ENCODE measurements at places on chromosomes 6 and 20.

GRCh38 chr20:48716086-48716485 is 111.7 kb downstream of the PREX1 start:
- DNase-seq = no peak

GRCh38 chr6:123965894-123966293 is 162.2 kb downstream of the NKAIN2 start:
- DNase-seq = no peak

DNA sequence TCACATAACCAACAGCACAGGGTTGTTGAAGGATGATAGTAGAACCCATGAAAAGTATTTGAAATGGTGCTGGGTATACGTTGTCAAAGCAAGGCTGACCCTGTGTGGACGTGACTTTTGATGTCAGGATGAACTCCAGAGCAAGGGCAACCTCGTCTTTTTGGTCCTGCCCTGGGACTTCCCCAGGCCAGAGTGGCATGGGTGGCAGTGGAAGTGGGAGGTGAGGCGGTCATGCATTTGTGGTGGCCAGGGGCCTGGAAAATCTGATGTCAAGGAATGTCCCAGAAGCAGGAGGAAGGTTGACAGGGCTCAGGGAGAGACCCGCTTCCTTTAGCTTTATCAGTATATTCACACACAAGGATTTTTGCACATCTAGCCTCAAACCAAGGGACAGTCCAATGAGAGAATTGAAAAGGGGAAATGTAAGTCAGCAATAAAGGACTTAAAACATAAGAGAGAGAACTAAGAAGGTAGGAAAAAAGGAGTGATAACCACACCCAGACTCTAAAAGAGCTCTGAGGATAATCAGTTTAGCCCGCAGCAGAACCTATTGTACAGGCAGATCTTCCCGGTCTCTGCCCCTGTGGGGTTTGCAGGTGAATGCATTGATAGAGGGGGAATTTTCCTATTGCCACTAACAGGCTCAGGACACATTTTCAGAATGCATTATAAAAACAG is 98.8 kb upstream of the HDGFL1 start:
- DNase-seq = no peak

GRCh38 chr6:100336876-100337275 is 127.8 kb downstream of the SIM1 start:
- no peak for DNase-seq

DNA sequence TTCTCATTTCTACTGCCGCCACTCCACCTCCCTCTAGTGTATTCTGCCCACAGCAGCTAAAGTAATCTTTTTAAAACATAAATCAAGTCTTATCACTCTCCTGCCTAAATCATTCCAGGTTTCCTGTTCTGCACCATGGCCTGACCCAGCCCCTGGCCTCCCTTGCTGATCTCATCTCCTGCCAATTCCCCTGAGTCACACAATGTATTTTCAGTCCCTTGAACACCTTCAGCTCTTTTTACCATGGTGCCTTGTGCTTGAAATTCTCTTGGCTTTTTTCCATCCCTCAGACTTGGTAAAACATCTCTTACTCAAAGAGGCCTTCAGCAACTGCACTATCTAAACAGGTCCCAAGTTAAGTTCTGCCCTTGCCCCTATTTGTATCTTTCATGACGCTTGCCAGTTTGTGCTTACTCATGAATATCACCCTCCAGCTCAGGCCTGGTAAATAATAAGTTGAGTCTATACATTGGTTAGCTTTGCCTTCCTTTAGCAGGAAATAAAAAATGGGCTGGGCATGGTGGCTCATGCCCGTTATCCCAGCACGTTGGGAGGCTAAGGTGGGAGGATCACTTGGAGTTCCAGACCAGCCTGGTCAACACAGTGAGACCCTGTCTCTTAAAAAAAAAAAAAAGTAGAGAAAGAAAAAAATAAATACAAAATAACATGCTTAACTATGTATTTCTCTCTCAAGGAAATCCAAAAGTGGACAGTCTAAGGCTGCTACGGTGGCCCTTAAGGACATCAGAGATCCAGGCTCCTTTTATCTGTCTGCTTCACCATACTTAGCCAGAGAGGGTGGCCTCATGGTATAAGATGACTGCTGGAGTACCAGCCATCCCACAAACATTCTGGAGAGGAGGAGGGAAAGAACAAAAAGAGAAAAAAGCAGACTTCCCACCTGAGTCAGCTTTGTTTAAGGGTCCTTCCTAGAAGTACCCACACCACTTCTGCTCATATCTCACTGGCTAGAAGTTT is 62.2 kb downstream of the ARFGEF2 start:
- no peak for DNase-seq

GRCh38 chr6:10411131-10411970 is 3.5 kb downstream of the TFAP2A start:
- no peak for DNase-seq

DNA sequence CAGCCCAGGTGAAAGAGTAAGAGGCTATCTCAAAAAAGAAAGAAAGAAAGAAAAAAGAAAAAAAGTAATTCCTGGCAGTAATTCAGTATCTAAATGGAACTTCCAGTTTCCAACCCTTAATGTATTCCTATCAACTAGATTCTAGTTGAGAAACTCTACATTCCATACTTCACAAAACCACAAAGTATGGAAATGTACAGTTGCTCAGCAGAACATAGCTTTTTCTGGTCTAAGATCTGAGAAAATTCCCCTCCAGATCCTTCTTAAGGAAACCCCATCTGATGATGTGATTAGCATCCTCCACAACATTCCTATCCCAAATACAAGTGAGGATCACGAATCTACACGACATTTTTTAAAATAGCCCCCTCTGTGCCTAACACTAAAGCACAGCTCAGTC is 3.6 kb downstream of the ARMH2 start:
- no peak for DNase-seq

DNA sequence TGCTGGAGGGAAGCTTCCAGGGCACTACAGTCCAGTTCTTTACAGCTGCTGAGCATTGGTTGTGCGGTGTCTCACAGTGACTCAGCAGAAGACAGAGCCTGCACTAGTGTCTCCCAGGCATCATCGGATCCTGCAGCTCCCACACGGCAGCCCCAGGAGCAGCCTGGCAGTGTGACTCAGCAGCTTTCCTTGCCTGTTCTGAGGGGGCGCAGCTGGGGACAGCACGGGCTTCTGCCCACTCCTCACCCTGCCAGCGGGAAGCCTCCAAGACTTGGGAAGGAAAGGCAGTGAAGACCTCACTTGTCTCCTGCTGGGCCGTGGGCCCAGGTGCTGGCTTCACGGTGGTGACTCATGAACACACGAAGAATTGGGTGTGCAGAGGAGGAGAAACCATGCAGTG is 165.4 kb downstream of the SYNDIG1 start:
- DNase-seq = no peak

DNA sequence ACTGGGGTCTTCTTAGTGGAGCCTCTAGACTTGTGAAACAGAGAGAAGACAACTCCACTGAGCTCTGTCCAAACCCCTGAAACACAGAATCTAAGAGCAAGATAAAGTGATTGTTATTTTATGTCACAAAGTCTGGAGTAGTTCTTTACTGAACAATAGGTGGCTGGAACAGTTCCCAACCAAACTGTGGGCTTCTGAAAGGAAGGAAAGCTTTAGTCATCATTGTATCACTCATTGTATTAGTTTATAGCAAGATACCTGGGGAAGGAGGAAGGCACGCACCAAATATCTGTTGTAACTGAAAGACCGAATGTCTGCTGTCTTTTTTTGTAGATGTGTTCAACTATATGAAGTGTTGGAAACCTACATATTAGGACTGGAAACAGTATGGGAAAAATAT is 284.9 kb upstream of the TBX18 start:
- DNase-seq = no peak

GRCh38 chr6:27375613-27376079 is 12.9 kb upstream of the ZNF391 start:
- no peak for DNase-seq

- DNase-seq = no peak
These were observed 208.3 kb downstream of the TAF4 start for GRCh38 chr20:61857414-61857775.

DNA sequence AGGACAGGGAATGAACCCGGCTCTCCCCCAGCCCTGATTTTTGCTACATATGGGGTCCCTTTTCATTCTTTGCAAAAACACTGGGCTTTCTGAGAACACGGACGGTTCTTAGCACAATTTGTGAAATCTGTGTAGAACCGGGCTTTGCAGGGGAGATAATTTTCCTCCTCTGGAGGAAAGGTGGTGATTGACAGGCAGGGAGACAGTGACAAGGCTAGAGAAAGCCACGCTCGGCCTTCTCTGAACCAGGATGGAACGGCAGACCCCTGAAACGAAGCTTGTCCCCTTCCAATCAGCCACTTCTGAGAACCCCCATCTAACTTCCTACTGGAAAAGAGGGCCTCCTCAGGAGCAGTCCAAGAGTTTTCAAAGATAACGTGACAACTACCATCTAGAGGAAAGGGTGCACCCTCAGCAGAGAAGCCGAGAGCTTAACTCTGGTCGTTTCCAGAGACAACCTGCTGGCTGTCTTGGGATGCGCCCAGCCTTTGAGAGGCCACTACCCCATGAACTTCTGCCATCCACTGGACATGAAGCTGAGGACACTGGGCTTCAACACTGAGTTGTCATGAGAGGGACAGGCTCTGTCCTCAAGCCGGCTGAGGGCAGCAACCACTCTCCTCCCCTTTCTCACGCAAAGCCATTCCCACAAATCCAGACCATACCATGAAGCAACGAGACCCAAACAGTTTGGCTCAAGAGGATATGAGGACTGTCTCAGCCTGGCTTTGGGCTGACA is 28.8 kb upstream of the ZBP1 start:
- no peak for DNase-seq

DNA sequence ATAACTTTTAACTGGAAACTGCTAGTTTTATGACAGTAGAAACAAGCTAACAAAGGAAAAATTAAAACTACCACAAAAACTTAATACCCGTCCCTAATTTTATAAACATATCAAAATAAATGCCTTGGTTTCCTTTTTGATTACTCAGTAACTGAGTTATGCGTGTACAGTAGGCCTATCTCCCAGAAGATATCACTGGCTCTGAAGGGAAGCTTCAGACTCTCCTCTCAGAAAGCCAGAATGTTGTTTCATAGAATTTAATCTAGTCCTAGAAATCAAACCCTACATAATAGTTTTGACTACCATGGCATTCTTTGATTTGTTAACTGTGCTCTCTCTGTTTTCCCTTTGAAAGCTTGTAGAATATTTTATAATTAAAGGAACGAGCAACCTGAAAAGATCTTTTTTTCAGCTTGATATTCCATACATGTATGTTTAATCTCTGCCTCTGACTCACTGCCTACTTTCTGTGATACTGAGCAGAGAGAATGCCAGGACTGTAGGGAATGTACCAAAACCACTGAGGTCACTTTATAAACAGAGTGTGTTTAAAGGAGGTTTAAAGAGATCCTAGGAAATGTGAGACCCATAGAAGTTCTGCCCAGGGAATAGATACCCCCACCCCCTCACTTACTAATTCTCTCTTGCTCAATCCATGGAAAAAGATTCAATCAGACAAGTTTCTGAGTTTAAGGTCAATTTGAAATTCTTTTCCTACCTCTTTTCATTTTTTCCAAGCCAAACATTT is 311.5 kb downstream of the HDGFL1 start:
- no peak for DNase-seq

DNA sequence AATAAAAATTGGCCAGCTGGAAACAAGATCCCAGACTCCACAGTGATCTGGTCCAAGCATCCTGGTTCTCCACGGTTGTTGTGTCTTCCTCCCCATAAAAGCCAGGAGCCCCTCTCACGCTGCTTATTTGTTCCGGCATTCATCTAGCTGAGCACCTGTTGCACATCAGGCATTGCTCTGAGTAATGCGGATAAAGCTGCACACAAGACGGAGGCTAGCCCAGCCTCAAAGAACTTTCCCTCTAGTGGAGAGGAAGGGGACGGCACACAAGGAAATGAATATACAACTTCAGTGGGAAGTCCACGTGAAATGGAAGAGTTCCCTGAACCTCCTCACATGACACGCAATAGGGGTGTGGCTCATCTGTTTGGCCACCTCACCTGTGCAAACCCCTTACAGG is 30.3 kb upstream of the NXT1 start:
- no peak for DNase-seq

DNA sequence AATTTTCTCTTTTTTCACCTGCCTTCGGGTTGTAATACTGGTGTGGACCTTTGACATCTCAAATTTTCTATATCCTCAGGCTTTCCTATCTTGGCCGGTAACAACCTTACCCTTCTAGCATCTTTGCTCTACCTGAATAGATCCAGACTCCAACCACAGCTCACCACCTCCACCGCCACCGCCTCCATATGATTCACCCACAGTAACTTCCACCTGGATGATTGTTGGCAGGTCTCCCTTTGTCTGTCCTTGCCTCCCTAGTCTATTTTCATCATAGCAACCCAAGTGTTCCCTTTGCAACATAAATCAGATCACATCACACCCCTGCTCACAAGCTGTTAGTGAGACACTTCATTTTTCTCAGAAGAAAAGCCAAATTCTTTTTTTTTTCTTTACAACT is 525.8 kb upstream of the POU3F2 start:
- no peak for DNase-seq

- no peak for DNase-seq
These were observed 118.2 kb downstream of the PTCHD4 start for GRCh38 chr6:47992809-47993208.

- no peak for DNase-seq
These were observed 329.6 kb downstream of the GRIK2 start for GRCh38 chr6:101722991-101723579.

DNA sequence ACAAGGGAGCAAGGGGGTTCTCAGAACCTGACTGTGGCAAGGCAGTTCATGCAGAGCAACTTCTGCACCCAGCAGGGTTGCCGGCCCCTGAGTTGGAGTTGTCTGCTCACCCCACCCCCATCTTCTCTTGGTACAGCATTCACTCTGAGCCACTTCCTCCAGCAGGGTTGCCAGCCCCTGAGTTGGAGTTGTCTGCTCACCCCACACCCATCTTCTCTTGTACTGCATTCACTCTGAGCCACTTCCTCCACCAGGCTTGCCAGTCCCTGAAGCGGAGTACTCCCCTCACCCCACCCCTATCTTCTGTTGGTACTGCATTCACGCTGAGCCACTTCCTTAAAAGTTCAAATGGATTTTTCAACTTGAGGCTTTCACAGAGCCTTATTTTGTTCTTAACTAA is 79.7 kb upstream of the SYNDIG1 start:
- DNase-seq = no peak

GRCh38 chr6:68657374-68658139 is 22.5 kb downstream of the ADGRB3 start:
- DNase-seq = no peak

DNA sequence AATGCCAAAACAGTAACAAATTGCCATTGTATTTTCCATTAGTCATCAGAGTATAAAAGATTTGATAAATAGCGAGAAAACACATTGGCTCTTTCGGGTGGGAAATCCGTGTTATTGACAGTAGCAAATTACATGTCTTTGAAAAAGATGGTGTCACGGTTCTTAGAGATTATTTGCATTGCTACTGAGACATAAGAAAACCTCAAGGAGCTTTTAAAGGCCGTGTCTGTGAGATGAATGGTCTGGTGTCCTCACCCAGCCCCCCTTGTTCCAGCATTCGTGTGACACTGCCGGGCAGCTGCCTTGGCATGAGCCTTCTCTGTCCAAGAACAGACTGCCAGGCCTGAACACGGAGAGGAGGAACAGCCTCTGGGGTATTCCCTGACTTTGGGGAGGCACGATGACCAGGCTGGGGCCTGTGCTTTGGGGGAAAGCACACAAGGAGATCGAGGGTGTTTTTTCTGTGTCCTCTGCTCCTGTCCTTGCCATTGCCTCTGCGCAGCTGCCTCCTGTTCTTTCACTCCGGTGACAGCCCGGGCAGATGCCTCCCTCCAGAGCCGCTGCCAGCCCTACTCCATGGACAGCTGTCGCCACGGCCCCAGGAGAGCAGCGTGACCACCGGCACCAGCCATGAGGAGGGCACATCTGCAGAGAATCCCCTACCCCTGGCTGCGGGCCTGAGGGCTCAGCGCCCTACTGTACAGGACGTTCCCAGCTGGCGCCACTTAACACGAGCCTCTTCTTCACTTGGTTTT is 167.7 kb upstream of the CDYL start:
- DNase-seq = no peak
